ENCODE measurements at places on chromosomes 3 and 15.

DNA sequence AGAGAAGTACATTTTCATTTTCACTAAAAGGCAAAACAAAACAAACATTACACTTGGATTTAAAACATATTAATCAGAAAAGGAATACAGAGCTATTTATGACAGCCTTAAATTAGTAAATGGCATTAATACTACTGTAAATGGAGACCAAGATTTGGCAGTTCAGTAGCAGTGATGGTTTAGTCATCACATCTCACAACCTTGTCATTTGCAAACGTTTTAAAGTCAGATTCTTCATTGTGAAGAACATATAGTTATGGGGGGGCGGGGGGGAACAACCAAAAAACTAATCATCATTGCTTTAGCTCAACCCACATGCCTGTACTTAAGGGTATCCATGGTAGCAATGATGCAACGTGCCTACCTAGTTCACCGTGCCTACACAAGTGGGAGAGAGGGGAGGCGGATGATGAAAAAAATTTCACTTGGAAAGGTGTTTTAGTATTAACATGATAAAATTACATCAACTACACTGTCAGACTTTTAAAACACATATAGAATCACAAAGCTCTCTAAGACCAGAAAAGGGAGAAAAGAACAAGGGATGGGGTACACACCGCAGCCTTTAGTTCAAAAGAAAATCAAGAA is 40.1 kb downstream of the DLG1 start:
- no peak for DNase-seq

DNA sequence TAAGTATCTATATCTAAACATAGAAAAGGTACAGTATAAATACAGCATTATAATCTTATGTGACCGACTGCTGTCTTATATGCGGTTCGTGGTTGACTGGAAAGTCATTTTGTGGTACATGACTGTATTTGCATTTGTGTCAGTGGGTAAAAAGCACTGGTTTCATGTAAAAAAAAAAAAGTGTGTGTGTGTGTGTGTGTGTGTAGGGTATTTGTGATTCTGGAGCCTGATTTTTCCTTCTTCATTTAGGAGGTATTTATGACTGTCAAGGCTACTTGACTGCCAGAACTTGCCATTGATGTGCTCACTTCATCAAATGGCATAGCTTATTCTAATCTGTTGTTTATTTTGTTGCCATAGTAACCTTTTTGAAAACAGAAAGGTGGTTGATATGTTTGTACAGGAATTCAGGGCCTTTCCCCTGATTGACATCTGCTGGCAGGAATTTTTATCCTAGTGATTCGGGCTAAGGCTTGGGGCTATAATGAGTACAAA is 63.2 kb downstream of the AKAP13 start:
- DNase-seq = peak; percentile 87

- peak; percentile 44 for DNase-seq
Observed at GRCh38 chr15:52080031-52080430, 32.5 kb downstream of the BCL2L10 start.

DNA sequence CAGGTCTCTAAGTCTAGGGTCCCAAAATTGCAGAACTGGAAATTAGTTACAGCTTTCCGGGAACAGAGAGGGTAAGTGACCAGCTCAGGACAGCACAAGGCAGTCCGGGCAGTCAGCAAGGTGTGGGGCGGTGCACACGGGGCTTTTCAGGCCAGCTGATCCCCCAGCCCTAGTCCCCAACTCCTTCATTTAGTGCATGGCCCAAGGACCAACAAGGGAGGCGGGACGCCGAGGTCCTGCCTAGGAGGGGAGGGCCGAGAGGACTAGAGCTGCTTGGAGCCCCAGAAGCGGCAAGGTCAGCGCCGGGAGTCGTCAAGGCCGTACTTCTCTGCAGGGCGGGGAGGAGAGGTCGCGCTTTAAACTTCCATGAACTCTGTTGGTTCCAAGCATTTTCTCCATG is 2.0 kb upstream of the PDE8A start:
- no peak for DNase-seq

DNA sequence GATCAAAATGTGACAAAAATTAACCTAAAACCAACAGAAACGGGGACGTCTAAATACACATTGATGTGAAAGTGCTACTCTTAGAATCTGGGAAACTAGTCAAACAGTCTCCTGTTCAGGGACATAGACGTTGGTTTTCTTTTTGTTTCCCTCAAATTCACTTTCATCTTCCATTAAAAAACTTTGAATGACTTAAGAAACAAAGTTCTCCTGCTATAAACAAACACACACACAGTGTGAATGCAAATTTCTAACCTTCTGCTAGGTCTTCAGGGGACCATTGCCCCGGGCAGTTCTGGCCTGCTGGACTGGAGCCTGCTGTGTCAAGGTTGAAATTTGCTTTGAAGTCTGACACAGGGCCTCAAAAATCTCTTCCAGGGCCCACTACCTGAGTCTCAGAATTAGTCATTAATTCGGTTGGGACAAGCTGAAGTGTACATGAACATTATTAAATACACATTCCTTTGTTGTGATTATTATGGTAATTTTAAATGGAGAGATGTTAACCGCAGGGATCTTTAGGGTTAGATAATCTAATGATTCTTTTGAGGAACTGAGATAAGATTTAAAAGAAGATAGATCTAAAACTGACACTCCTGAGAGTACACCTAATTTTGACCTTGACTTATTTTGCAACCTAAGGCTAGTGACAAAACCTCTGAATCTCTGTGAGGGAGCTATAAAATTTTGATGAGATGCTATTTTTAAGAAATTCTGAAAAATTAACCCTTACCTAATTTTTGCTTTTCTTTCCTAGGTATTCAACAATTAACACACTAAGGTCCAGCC is 1260.4 kb downstream of the ROBO1 start:
- DNase-seq = peak; percentile 52

DNA sequence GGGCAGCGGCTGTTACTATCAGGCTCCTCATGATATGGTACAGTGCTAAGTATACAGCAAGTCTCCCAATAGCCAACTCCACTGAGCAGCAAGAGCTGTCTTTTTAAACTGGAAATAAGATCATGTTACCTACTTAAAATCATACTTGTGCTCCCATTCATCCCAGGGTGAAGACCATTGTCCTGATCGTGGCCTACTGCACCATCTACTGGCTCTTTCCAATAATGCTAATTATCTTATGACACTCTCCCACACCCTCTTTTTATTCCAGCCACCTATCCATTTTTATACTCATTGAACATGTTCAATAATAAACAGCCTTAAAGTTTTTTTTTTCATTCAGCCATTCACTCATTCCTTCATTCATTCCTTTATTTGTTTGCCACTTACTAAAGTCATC is 117.7 kb downstream of the GBE1 start:
- DNase-seq = peak; percentile 55

DNA sequence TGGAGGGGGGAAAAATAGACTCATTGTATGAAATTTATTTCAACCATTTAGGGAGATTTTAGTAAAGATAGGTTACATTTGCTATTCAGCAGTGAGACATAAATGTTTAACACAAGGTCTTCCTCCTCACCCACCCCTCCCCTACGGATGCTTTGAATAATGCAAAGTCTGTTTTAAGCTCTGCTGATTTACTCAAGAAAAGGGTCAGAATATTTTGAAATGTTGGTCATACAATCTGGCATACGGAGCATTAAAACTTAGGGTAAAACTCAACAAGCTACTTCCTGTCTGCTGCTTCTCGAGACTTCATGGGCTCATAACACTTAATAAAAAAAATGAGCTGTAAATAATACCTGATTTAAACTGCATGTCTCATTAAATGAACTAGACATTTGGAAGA is 156.3 kb downstream of the WNT5A start:
- DNase-seq = peak; percentile 45

- no peak for DNase-seq
Observed at GRCh38 chr3:72342450-72342849, 505.8 kb downstream of the SHQ1 start.

DNA sequence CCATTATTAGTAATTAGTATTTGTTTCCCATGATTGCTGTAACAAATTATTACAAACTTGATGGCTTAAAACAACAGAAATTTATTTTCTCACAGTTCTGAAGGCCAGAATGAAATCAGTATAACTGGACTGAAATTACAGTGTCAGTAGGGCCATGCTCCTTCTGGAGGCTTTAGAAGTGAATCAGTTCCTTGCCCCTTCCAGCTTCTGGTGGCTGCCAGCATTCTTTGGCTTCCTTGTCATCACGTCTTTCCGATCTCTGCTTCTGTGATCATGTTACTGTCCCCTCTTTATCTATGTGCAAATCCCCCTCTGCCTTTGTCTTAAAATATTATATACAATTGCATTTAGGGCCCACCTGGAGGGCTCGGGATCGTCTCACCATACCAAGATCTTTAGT is 92.0 kb downstream of the FOXB1 start:
- DNase-seq = peak; percentile 41

GRCh38 chr3:123320221-123320620 is 118.5 kb downstream of the SEC22A start:
- DNase-seq = no peak

DNA sequence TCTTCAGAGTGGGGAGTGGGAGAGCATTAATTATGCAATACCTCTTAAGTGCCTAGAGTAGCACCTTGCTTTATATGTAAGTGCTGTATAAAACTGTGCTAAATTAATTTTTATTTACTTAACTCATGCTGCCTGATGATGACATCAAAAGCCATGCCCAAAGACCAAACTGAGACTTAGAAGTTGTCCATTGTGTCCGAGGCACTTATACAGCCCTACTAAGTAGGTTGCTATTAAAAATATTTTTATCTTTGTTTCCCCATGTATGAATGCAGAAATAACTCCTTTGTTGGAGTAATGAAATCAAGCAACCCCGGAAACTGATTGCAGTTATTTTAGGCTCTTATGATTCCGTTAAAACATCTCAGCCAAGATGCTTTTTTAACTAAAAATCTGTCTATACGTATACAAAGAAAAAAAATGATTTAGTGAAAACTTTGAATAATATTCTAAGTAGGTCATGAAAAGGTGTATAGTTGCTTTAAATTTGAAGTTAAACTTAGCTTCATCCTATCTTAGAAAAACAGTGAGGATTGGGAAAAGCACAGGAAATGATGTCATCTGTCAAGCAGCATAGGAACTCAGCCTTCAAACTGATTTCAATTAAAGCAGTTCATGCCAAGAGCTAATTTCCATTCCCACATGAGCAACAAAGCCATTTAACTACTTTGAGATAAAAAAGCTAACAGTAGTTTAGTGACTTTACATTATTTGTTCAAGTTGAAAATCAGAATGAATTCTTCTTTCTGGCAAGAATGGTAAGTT is 43.0 kb downstream of the FBN1 start:
- DNase-seq = peak; percentile 86

- DNase-seq = no peak
Observed at GRCh38 chr3:48599077-48599501, 4.0 kb upstream of the COL7A1 start.

- DNase-seq = no peak
Observed at GRCh38 chr15:92018535-92019239, 165.2 kb downstream of the SLCO3A1 start.

DNA sequence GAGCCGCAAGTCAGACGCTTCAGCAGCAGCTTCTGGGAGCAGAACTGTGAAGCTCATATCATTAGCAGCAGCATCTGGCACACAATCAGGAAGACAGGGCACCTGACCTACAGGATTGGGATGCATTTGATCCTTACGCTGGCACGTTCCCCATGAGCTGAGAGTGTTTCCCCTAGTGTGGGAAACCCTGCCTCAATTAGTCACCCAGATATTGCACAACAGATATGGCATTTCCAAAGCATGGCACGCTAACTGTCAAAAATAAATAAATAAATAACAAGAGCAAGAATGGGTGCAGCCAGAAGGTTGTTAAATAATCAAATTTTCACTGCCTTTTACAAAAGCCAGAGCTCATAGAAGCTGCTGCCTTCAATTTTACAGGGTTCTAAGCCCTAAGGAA is 189.6 kb upstream of the THBS1 start:
- no peak for DNase-seq

GRCh38 chr15:72916897-72917296 is 133.3 kb upstream of the ADPGK start:
- peak; percentile 85 for DNase-seq

DNA sequence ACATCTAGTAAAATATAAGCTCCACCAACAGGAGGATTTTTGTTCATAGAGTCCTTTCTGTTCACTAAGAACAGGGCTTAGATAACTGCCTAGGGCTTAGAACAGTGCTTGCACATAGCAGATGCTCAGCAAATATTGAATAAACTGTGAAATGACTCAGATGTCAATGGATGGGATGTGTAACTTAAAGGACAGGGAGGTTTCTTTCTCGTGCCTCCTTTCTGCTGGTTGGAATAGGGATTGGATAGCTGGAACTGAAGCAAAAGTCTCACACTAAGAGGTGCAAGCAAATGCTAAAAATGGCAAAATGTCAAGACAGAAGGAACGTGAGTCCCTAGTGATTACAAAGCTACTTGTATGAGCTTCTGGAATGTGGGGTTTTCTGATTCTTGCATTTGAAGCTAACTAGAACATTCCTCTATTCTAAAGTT is 392.8 kb upstream of the WNT5A start:
- DNase-seq = peak; percentile 64

DNA sequence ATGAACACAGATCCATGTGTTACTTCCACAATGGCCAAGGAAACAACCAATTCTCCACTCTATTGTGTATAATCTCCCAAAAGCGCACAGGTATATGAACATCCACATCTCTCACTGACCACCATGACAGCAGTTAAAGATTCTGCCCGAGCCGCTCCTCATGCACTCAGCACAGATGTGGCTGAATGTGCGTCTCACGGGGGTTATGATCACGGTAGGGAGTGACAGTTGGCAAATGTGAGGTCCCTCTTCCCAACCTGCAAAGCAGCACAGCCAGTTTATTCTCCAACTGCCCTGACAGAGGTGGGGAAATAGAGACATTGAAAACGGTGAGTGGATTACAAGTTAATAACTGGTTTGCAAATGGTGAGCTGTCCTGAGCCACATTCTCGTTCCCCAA is 17.6 kb downstream of the FOXP1 start:
- no peak for DNase-seq

DNA sequence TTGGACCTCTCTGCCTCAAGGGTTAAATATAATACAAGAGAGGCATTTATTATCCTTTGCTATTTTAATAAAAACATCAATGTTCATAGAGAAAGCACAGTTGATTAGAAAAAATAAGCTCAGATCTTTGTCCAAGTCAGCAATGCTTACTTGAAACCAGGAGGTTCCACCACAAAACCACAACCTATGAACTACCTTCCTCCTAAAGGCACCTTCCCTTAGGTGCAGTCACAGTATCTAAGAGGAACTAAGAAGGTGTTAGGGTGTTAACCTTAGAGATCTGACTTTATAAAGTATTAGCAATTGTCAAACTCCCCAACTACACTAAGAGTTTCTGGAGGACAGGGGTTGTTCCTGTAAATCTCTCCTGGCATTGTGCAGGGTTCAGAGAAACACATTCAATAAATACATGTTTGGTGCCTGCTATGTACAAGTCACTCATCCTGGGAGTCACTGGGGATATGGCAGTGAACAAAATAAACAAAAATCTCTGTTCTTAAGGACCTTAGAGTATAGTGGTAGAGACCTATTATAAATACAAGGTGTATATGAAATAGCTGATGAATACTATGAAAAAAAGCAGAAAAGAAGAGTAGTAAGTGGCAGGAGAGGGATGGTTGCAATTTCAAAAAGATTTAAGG is 208.6 kb downstream of the NFKBIZ start:
- no peak for DNase-seq

GRCh38 chr15:58407778-58408177 is 24.0 kb upstream of the LIPC start:
- DNase-seq = no peak

GRCh38 chr15:74988007-74988800 is 7.2 kb upstream of the SCAMP5 start:
- DNase-seq = peak; percentile 50

All from astrocyte of the hippocampus (primary cell).